ENCODE measurements at places on chromosomes 11 and 22.

- no peak for DNase-seq
Observed at GRCh38 chr11:105862736-105863367, 159.2 kb downstream of the MSANTD4 start.

DNA sequence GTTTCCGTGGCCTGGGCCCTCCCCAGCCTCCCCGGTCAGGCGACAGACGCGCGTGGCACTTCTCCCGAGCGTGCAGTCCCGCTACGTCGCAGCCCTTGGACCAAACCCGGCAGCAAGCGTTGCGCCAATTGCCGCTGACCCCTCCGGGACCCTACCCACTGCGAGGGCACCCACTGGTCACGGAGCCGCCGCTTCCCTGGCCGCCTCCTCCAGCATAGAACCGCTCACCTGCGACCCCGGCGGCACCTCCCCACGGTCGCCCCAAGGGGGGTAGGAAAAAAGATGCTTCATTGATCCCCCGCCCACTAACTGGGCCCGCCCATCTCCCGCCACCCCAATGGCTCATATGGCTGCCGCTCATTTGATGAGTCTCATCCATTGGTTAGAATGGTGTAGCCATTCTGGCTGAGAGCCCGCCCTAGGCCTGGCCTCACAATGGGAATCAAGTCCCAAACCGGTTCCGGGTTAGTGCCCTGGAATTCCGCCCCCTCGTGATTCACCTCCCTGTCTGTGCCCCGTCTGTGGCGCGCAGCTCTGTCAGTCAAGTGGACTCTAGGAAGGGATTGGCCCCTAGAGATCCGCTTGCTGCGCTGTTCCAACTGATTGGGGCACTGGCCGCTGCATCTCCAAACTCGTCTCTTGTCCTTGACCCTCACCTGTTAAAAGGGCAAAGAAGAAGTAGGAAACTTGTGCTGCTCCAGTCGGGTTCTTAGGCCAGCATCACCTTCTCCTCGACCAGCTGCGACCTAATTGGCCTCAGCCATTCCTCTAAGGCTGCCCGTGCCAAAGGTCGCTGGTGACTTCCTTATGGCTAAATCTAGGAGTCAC lies at the start of gene MSANTD4:
Gene MSANTD4, minus strand, starts transcription at position 274 of the 828 bp plus-strand sequence. CDS start 11,323 bp downstream, outside the sequence.
- peak; percentile 96 for DNase-seq

DNA sequence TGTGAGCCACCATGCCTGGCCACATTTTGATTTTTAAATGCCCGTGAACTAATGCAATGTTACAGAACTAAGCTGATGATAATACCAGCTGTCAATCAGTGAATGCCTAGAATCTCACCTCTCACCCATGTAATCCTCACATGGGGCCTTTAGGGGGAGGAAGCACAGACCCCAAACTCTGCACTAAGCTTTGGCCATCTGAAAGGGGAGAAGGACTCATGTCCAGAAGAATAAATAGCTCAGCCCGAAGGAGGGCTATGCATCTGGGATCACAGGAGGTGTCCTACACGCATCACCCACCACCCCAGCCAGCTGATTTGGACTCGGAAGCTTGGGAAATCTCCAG lies 36.0 kb upstream of the YPEL1 start:
- no peak for DNase-seq

GRCh38 chr11:2039198-2039759 lies 41.6 kb upstream of the H19 start:
- no peak for DNase-seq

GRCh38 chr22:39773976-39774539 lies 119.5 kb downstream of the ENTHD1 start:
- no peak for DNase-seq

- no peak for DNase-seq
Observed at GRCh38 chr11:67268081-67268961, 2.0 kb downstream of the GRK2 start.

GRCh38 chr11:36098853-36099375 lies 155.1 kb downstream of the LDLRAD3 start:
- DNase-seq: no peak

- no peak for DNase-seq
Observed at GRCh38 chr11:99320769-99321290, 300.1 kb downstream of the CNTN5 start.

DNA sequence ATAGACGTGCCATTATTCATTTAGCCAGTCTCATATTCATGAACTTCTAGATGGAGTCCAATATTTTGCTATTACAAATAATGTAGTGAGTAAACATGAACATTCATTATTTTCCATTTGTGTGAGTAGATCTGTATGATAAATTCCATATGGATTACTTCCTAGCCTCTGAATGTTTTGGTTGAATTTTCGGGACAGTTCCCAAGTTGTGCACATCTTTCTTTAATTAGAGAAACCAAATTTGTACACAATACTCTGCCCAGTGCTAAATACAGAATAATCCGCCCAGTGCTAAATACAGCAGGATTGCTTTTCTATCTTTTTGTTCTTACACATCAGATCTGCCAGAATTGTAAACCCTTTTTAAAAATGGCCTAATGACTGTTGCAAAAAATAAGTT lies 17.1 kb upstream of the APLP2 start:
- DNase-seq: no peak

DNA sequence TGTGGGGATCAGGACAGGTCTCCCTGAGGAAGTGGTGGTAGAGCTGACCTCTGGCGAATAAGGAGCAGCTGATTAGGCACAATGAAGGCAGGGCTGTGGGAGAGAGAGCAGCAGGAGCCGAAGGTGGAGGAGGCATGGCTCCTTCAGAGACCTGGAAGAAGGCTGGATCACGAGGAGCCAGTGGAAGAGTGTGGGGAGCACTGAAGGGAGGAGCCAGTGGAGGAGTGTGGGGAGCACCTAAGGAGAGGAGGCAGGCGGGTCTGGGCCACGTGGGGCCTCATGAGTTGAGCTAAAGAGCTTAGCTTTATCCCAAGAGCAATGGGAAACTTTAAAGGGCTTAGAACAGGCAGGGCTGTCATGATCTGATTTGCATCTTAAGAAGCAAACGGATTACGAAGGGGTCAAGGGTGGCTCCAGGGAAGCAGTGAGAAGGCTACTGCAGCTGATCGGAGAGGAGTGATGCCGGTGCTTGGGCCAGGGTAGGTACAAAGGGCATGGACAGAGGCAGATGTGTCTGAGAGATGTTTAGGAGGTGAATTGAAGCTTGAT lies 44.9 kb upstream of the EIF3D start:
- no peak for DNase-seq

DNA sequence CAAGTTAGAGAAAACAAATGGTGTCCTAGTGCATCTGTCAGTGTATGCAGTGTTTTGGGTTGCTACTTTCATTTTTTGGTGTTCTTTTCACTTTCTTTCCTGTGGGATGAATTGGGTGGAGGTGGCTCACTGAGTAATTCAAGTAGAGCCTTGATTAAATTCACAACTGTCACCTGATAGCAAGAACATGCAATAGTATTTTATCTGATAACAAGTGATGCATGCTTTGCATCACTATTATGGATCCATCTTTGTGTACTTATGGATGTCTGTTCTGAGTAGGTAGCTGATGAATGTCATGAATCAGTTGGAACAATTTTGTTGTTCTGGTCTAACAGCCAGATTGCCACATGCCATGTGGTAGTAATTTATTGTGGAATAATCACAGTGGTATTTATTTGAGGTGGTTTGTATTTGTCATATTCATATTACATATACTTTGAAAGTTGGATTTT lies 87.5 kb downstream of the DDX10 start:
- no peak for DNase-seq

GRCh38 chr11:121265586-121265985 lies 27.0 kb upstream of the SC5D start:
- no peak for DNase-seq

- DNase-seq: peak; percentile 40
Observed at GRCh38 chr22:29040385-29041275, 21.0 kb downstream of the C22orf31 start.

DNA sequence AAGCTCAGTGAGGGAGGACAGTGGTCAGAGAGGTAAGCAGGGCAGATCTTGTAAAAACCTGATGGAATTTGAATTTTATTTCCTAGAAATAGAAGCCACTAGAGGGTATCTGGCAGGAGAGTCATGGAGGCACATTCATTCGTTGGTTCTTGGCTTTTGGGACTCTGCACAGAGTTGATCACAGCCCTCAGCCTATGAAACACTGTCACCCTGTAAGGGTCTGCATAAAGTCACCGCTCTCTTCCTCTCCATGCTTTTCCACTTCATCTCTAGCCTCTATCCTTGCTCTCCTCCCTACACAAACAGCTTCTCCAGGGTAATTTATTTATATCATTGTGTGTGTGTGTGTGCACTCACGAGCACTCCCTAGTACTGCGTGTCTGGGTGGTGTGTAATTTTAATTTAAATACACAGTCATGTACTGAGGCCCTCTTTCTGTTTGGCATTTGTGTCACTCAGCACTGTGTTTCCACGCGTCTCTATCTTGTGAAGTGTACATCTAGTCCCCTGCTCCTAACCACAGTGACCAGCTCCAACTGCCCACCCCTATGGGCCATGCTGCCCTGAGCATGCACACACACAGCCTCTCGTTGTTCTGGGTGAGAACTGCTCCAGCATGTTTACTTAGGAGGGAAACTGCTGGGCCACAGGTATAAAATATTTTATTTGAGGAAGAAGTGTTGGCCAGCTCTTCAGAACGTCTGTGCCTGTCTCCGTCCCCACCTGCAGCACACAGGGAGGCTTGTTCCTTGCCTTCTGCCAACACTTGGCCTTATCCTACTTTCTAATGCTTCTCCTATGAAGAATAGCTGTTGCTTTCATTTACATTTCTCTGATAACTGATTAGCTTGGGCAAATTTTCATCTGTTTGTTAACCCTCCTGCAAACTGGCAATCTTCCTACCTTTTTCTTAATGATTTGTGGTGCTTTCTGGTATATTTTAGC lies 4.5 kb downstream of the KCNQ1OT1 start:
- no peak for DNase-seq

GRCh38 chr11:114813189-114813718 lies 134.9 kb downstream of the NXPE2 start:
- no peak for DNase-seq

GRCh38 chr11:8381343-8381742 lies 117.7 kb upstream of the LMO1 start:
- no peak for DNase-seq

DNA sequence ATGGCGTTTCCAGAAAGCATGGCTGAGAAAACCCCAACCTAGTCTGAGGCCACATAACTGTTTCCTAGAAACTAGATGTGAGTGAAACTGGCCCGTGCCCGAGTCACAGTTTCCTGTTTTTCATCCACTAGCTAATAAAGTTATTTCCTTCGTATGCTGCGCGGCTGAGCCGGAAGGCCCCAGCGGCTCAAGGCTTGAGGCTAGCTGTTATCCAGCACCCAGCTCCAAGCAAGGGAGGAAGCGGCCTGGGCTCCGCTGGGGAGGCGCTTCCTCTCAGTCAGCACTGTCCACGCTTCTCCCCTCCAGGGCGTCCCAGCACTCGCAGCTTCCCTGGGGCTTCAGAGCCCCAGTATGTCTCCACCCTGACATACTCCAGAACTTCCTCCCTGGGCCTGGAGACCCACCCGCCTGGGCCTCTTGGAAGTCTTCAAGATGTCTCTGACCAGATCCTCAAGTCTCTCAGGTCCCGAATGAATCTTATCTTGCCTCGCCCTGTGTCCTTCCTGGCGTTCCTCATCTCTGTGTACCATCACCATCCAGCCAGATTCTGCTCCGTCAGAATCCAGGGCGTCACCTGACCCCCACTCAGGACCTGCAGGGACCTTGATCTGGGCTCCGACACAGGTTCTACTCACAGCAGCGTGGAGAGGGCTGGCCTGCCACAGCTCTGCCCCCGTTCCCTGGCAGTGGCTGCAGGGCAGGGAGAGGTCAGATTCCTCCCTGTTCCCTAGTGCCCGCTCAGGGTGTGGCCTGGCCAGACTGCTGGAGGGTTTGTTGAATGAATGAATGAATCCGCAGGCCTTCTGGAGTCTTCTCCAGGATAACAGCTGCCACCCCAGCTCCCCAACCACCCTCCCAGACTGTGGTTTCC lies 81.9 kb downstream of the LRRC32 start:
- no peak for DNase-seq

GRCh38 chr11:102561636-102562035 lies 31.1 kb upstream of the MMP7 start:
- DNase-seq: no peak

- no peak for DNase-seq
Observed at GRCh38 chr11:67248653-67249052, 17.6 kb upstream of the GRK2 start.

- DNase-seq: no peak
Observed at GRCh38 chr11:15858881-15859280, 497.5 kb downstream of the SOX6 start.

DNA sequence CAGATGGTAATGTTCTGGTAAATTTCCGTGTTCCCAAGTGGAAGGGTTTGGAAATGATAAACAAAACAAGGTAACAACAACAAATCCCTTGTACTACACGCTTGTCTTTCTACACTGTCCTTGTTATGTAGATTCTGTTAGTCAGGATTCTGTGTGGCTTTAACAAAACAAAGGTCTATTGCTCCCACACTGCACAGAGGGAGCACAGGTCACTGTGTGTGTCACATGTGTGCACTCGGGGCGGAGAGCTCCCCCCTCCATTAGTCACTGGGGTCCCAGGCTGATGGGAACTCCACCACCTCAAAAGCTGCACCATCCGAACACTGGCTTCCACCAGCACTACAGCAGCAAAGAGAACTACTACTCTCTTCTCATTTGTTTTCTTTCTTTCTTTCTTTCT lies 227.9 kb downstream of the NTM start:
- DNase-seq: no peak

DNA sequence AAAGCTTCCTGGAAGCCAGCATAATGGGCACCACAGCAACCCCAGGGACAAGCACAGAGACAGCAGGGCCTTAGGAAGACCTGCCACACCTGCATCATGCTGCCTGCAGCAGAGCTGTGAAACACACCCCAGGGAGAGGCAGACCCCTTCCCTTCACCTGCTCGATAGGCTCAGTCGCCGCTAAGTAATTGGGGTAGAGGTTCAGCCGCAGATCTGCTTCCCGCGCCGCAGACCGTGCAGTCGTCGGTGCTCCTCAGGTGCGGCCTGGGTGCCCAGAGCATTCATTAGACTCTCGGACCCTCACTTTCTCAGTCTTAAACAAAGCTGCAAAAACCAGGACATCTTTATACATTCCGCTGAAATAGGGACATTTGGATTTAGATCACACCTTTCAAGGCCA lies 2.9 kb downstream of the DUSP18 start:
- DNase-seq: no peak

Measured in stimulated activated effector memory CD8-positive, alpha-beta T cell treated with anti-CD3 and anti-CD28 coated beads, Interleukin-12 subunit alpha, Interleukin-12 subunit beta, amount 100 ng/mL, for 72 hours (primary cell).